ENCODE measurements at places on chromosomes 6 and 20. TPM values are rescaled to one million over a fixed set of nuclear protein-coding genes. Genes with fewer than 3 reads are reported as not detected.

The ZNF165 gene
- 0.46 TPM for polyA plus RNA-seq

The RIPPLY2 gene
- polyA plus RNA-seq: not detected

The TGM3 gene
- 0.04 TPM for polyA plus RNA-seq

The CUTA gene
- polyA plus RNA-seq: 139 TPM

The IL17A gene
- not detected for polyA plus RNA-seq

The DDO gene
- polyA plus RNA-seq: 11.1 TPM

The PRKN gene
- 6.7 TPM for polyA plus RNA-seq

The ATP9A gene
- 4.4 TPM for polyA plus RNA-seq

The ZNF311 gene
- 0.34 TPM for polyA plus RNA-seq

The CUL9 gene
- polyA plus RNA-seq: 7.5 TPM

The NOTCH4 gene
- polyA plus RNA-seq: 32.8 TPM

The LBP gene
- polyA plus RNA-seq: not detected

The VSTM2L gene
- 28.1 TPM for polyA plus RNA-seq

The NKX2-4 gene
- not detected for polyA plus RNA-seq

The CST2 gene
- not detected for polyA plus RNA-seq

The PDE7B gene
- polyA plus RNA-seq: 5.7 TPM

The LTA gene
- polyA plus RNA-seq: not detected

The MLIP gene
- polyA plus RNA-seq: 130 TPM

The GPR63 gene
- polyA plus RNA-seq: 0.34 TPM

The OR2J3 gene
- not detected for polyA plus RNA-seq

The SLC17A9 gene
- polyA plus RNA-seq: 2.6 TPM

The WFDC5 gene
- polyA plus RNA-seq: not detected

The SYNDIG1 gene
- polyA plus RNA-seq: 21.7 TPM

The MMUT gene
- 33.1 TPM for polyA plus RNA-seq

The HECA gene
- 16.5 TPM for polyA plus RNA-seq

The PROKR2 gene
- polyA plus RNA-seq: not detected

The ASIP gene
- polyA plus RNA-seq: 117 TPM

The THBS2 gene
- 1.9 TPM for polyA plus RNA-seq

The SPATS1 gene
- not detected for polyA plus RNA-seq

The ARMC12 gene
- 0.27 TPM for polyA plus RNA-seq

The PXMP4 gene
- polyA plus RNA-seq: 7.5 TPM

The RSPH3 gene
- polyA plus RNA-seq: 3.4 TPM

The SIRT5 gene
- polyA plus RNA-seq: 13.1 TPM

The PTCHD4 gene
- polyA plus RNA-seq: 0.01 TPM

The LPIN3 gene
- polyA plus RNA-seq: 23.1 TPM

The MATN4 gene
- not detected for polyA plus RNA-seq

The TRDN gene
- 577 TPM for polyA plus RNA-seq

The MAS1 gene
- not detected for polyA plus RNA-seq

The FILIP1 gene
- polyA plus RNA-seq: 49.2 TPM

The KHDC1L gene
- not detected for polyA plus RNA-seq

The LAMA5 gene
- polyA plus RNA-seq: 72.0 TPM
